ENCODE measurements at places on chromosomes 2 and 18.

GRCh38 chr2:73333564-73333963, 40.2 kb upstream of the EGR4 start:
- DNase-seq = no peak

GRCh38 chr2:198456418-198456817, 652.0 kb downstream of the PLCL1 start:
- no peak for DNase-seq

GRCh38 chr18:77079954-77080682, 52.5 kb downstream of the MBP start:
- DNase-seq = no peak

- DNase-seq = no peak
Observed at GRCh38 chr2:240441326-240441992, 6.0 kb downstream of the GPC1 start.

DNA sequence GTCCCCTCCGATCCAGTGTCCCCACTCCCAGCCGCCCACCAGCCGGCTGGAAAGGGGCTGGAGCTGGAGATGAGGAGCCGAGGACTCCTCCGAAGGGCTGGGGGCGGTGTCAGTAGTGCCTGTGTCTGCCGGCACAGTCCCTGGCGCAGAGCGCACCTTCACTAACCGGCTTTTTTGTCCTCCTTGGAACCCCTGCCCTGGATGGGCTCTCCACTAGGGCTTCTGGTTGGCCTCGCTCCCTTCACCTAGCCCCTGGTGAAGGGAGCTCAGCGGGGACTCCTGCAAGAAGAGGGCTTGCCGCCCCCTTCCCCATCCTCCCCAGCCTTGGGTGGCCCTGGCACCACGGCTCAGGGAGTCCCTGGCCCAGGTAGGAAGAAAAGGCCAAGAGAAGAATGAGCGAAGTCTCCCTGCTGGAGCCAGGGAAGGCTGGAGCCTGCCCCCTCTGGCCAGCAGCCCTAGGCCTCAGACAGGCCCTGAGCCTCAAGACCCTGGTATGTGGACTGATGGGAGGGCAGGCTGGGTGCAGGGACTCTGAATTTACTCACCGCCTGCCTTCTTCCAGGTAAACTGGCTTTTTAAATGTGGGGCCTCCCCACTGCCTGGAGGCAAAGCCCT, 570 bp upstream of the ECEL1 start:
- DNase-seq = no peak

DNA sequence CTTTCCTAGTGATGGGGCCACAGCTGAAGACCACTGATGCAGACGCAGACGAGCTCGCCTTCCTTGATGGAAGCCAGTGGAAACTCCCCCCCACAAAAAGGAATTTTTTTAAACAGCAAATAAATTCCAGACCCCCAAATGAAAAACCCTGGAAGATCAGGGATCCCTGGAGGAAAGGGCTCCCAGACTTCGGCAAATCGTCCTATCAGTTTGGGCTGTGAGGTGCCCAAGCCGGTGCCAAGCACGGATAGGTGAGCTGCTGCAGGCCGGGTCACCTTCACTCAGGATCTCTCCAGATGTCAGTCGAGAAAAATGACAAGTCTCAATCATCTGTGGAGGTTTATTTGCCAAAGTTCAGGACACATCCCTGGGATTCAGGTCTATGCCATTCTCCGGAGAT, 42.0 kb downstream of the RTP5 start:
- DNase-seq = no peak

DNA sequence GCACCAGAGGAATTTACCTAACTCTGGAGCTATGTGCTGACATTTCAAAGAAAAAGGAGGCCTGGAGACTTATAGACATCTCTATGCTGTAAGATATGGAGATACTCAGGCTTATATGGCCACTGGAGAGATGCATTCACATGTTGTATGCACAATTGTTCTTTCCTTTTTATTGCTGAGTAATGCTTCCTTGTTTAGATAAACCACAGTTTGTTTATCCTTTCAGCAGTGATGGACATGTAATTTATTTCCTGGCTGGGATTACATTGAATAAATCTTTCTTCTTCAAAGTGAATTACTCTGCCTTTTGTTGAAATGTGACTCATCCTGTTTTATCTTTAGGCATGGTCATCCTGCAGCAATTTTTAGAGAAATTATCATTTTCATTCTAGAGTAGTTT, 716.7 kb upstream of the GCFC2 start:
- DNase-seq = no peak

- DNase-seq = no peak
Observed at GRCh38 chr2:84884449-84884848, 3.6 kb upstream of the TRABD2A start.

DNA sequence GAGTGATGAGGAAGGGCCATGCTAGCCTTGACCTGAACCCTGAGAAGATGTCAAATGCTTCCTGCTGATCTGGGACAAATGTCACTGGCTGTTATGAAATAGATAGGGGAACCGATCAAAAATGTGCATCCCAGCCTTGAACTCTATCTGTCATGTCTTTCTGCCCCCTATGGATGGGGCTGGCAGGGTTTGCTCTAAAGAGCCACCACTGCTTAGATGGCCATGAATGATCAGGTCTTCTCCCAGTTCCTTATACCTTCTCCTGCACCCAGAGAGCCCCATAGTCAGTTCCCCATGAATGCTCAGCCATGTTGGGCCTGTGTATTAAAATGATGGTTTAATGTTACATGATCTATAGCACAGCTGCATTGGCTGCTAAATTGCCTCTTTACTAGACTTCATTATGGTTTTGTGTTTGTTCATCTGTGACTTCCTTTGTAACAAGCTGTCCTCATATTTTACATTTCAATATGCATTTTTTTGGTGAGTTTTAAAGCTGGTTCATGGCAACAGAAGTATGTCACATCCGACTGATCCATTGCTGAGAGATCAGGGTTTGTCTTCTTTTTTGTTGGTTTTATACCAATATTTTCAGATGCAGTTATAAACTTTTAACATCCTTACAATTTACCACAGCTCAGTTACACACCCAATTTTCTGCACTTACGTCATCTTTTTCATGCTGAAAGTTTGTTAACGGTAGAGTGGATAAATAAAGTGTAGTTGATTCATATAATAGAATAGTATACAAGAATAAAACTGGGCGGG, 56.3 kb upstream of the SMAD2 start:
- no peak for DNase-seq

DNA sequence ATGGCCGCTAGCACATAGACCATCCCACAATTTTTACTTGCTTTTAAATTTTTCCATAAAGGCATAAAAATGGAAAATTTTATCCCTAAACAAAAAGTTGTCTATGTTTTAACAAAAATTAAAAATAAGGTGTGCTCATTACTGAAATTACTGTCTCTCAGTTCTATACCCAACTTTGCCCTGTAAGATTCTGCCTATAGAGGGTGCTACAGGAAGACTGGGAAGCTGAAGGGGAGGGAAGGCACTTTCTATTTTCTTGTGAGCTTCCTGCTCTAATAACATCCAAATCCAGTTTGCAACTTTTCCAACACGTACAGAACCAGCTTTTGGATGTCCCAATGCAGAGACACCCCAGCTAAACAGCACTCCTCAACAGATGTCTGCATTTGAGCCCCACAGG, 666.9 kb downstream of the PLCL1 start:
- DNase-seq = no peak

- DNase-seq = no peak
Observed at GRCh38 chr2:174174741-174175140, 73.6 kb downstream of the OLA1 start.

- no peak for DNase-seq
Observed at GRCh38 chr18:44918142-44918476, 237.4 kb downstream of the SETBP1 start.

DNA sequence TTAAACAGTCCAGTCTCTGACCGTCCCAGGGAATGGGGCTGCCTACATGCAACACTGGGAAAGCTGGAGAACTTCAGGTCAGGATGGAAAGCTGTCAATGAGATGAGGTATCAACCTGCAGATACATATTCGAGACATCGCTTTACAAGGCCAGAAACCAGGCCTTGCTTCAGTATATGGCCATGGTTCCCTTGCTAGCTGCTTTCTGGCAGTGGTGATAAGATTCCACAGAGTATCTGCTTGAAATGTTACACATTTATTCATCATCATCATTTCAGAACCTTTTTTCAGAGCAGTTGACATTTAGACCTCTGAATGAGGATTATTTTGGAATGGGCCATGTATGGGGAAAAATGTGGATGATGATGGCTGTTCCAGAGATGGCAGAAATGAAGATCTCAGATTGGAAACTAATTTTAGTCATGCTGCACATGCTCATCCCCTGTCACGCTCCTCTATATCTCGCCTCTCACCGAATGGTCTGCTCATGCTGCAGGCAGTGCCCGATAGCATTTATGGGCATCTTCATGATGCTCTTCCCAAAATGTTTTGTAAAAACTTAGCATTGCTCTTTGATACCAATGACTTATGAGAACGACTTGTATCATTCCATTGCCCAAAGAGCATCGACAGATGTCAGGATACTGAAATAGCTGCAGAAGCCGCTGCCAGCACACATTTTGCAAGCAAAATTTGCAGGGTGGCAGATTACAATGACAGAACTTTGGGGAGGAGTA, 14.0 kb upstream of the BMP10 start:
- no peak for DNase-seq

DNA sequence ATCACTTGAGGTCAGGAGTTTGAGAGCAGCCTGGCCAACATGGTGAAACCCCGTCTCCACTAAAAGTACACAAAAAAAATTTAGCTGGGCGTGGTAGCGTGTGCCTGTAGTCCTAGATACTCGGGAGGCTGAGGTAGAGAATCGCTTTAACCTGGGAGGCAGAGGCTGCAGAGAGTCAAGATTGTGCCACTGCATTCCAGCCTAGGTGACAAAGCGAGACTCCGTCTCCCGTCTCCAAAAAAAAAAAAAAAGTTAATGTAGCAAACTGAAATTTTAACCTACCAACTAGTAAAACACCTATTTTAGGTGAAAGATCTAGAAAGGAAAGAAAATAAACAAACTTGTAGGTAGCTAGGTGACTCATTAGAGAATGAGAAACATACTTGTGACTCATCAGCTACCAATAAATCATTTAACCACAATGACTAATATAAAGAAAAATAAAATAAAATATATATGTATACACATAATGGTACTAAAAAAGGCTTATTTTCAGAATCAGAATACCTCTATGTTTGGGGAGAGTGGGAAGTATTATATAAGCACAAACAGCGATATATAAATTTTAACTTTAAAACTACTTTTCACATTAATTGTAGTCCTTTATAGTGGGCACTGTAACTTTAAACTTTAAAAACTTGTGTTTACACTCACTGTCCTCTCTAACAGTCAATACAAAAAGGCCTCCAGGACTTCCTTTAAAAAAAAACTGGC, 36.6 kb downstream of the DARS1 start:
- no peak for DNase-seq

- no peak for DNase-seq
Observed at GRCh38 chr18:66916834-66917233, 312.9 kb upstream of the CDH19 start.

GRCh38 chr2:241821460-241822263, 12.7 kb downstream of the NEU4 start:
- DNase-seq = no peak

DNA sequence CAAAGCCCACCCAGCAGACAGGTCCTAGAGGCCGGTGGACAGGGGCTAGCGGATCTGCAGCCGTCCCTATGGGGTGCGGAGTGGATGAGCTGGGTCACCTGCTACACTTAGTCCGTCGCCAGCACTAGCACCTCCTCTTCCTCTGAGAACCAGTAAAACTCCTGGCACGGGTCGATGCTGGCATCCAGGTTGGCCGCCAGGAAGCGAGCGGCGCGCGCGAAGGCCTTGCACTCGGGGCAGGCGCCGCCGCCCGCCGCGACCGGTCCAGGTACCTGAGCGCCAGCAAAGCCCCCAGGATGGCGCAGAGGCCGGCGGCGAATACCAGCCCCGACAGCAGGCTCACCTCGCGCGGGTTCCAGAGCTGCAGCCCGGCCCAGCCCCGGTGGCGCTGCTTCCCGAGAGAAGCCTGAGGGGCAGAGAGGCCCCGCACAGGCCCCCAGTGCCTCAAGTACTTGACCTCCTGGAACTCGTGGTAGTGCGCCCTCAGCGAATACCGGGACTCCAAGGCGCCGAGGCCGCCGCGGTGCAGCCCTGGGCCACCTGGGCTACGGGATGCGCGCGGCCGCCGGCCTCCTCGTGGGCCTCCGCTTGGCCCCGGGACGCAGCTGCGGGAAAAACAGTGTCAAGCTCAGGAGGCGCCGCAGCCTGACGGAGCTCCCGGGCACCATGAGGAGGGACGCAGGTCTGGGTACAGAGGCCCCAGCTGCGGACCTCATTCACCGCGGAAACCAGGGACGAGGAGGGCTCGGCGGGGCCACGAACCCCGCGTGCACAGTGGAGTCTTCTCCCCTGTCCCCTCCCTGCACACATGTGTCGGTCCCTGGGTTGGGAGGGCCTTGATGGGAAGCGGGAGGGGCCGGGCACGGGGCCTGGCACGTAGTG, 27.5 kb upstream of the ALPP start:
- no peak for DNase-seq

DNA sequence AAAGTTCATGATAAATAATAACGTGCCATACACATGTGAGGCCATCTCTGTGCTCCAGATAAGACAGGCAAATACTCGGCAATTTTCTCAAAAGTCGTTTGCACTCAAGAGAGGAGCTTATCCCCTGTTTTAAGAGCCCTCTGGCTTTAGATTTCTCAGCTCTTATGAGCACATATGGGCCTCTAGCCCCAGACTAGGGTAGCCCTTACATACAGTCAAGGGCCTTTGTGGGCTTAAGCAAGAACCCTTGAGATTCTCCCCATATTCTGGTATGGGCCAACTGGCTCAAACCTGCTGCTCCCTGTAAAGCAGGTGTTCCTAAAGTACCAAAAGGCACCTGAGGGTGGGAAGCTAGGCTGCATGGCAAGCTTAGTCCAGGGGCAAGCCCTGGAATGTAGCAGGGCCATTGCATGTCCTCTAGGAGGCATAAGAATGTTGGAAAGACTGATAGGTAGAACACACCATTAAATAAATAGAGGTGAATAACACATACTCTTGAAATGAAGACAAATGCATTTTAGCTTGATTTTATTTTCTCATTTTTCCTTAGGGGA, 66.1 kb downstream of the FASTKD2 start:
- no peak for DNase-seq

DNA sequence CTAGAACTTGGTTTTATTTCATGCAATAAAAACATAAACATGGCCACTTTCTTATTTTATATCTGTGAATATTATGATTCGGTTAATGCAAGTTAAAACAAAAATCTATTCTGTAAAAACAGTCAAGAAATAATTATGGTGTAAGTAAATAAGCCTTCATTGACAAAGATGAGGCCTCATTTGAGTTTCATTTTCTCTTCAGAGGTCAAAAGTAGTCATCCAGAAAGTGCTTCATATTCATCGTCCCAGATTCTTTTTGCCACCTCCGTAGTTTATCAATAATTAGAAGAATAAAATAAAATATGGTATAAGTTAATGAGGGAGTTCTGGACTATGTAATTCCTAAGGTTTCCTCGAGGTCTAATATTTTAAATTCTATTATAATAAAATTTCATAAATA, 19.4 kb upstream of the HNRNPA3 start:
- DNase-seq = no peak

DNA sequence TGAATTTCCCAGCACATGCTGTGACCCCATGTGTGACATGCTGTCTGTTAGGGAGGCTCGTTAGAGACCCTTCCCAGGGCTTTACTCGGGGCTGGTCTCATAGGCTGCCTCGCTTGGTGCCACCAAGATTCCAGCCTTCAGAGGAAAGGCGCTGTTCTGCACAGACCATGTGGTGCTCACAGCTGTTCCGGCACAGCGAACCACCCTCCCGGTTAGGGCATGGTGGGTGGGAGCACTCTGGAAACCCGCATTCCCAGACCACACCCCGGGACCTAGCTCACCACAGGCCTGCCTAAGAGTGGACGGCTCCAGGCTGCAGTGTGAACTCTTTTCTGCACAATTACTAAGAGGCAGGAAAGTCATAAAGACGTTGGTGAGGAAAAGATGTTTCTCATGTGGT, 112.0 kb downstream of the MBP start:
- DNase-seq = no peak
